SJSA1 (cell line): ENCODE measurements at places on chromosomes 11 and 22. TPM values are rescaled to one million over a fixed set of nuclear protein-coding genes. Genes with fewer than 3 reads are reported as not detected.

DNA sequence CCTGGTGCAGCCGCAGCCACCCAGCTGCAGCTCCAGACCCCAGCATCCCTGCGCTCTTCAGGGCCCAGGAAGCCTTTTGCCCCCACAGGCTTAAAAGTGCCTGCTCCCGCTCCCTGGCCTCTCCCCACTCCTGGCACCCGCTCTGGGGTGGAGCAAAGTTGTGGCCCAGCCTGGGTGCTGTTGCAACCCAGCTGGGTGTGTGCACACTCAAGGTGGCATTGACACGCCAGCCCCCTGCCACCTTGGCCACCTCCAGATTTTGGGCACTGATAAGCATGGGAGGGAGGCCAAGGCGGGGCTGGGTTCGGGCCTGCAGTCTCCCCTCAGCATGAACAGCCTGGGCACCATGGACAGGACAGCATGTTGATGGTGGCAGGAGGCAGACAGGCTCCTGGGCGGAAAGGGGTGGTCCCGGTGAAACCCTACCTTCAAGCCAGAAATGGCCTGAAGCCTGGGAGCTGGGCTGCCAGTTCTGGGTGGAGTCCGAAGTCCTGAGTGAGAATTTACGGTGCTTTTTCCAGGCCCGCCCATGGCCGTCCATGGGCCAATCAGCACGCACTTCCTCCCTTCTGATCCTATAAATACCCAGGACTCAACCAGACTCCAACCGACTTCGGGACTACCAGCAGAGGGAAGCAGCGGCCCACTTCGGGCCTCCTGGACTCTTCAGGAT, 23.6 kb upstream of the RNASEH2C start:
- peak; percentile 55 for DNase-seq
- no peaks in the 10 kb centered on the region for H3K4me1 ChIP-seq
- H3K36me3 ChIP-seq = no peaks in the 10 kb centered on the region
- no peak overlapping the region for H3K4me3 ChIP-seq

DNA sequence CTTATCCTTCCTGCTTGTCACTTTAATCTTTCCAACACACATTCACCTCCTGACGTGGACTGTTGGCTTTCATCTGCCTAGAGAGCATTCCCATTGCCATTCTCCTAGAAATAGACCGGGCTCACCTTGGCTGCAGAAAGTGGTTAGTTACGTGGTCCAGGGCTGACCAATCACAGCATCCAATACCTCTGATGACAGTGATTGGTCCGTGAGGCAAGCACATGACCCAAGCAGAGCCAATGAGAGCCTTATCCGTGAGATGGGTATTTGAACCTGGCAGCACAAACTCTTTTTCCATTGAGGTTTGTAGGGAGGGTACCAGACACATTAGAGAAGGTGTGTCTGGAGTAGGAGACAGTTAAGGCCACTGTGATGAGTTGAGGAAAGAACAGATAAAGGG, 85.8 kb downstream of the MIAT start:
- no peak for DNase-seq
- peaks cover 20% of the 10 kb centered on the region for H3K4me1 ChIP-seq
- no peak overlapping the region for H3K27ac ChIP-seq
- no peaks in the 10 kb centered on the region for H3K36me3 ChIP-seq
- H3K4me3 ChIP-seq = no peak overlapping the region

- no peak overlapping the region for H3K27ac ChIP-seq
- no peak overlapping the region for H3K4me3 ChIP-seq
- H3K36me3 ChIP-seq = no peaks in the 10 kb centered on the region
Measured at GRCh38 chr11:8261291-8261690, 2.4 kb downstream of the LMO1 start.

DNA sequence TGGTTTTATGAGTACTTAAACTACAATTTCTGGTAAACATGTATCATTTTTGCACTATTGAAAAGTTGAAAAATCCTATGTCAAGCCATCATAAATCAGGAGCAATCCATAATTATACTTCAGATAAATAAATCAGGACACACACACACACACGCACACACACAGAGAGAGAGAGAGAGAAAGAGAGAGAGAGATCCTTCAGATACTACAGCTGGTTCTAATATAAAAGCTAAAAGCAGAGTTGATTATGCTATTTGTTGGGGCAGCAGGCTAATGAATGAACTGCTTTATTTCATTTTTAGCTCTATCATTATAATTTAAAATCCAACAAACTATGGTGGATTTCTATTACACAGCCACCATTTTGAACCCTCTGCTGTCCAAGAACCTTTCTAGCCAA, 322.4 kb upstream of the CCDC90B start:
- H3K4me1 ChIP-seq = no peaks in the 10 kb centered on the region
- DNase-seq = no peak
- no peaks in the 10 kb centered on the region for H3K36me3 ChIP-seq

INS gene
- not detected in 2 replicates for total RNA-seq

NFAM1 gene
- total RNA-seq = not detected in 2 replicates

- H3K27ac ChIP-seq = no peak overlapping the region
- no peaks in the 10 kb centered on the region for H3K27me3 ChIP-seq
- H3K4me3 ChIP-seq = no peak overlapping the region
- DNase-seq = no peak
- no peaks in the 10 kb centered on the region for H3K36me3 ChIP-seq
- no peaks in the 10 kb centered on the region for H3K4me1 ChIP-seq
Measured at GRCh38 chr11:60251485-60252212, 8.7 kb upstream of the MS4A4E start.

GRCh38 chr11:57222239-57222638, 14.8 kb downstream of the APLNR start:
- no peaks in the 10 kb centered on the region for H3K27me3 ChIP-seq
- no peaks in the 10 kb centered on the region for H3K36me3 ChIP-seq
- peaks cover 25% of the 10 kb centered on the region for H3K4me1 ChIP-seq
- H3K4me3 ChIP-seq = no peak overlapping the region
- DNase-seq = no peak
